ENCODE measurements at places on chromosomes 12 and 14.

DNA sequence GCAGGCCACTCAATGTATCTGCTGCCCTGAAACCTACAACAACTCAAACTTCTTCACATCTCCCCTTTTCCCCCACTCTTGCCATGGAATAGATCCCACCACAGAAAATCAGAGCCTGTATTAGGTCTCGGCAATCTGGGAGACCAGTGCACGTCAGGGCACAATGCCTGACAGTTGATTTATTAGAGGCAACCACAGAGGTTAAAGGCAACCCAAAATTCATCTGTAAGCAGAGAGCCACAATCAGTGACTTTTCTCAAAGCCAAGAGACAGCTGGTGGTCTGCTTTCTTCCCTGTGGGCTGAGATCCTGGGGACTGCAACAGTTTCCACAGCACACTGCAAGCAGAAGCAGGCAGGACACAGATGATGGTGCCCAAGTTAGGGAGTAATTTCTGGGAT lies 169.0 kb upstream of the NTF3 start:
- no peak for DNase-seq

GRCh38 chr12:75982169-75982564 lies 49.4 kb downstream of the PHLDA1 start:
- no peak for DNase-seq

- DNase-seq: no peak
These were observed 8.3 kb downstream of the LAG3 start for GRCh38 chr12:6780573-6780972.

DNA sequence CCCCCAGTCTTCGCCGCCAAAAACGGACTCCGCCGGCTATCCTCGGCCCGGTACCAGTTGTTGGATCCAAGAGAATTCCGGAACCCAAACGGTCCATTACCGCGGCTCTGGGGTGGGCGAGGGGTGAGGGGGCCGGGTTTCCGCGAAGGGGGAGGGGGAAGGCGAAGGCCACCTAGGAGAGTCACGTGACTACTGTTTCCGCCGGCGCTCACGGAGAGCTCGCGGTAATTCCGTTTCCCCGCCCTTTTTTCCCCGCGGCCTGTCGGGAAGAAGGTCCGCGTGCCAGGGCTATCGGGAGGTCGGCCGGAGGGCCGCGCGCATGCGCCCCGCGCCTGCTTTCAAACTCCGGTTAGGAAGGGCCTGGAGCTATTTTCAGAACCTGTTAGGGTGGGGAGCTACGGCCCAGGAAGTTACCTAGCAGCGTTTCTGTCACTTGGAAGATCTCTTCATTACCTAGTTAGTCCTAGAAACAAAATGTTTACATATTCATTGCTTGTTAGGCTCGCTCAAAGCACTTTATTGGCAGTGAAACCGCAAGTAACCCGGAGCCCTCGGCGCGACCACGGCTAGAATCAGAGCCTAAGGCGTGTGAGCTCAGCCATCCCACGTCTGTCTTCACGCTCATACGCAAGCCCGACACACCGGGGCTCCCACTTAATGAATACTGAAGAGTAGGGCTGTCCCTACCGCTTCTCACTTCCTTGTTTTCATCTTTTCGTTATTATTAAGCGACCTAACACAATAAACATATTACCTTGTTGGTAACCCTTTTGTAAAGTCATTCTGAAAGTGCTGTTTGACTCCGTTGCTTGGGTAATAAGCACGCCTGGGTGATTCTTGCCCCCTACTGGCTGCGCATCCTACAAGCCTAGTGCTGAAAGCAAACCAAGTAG lies 624 bp upstream of the SBNO1 start:
- DNase-seq: peak; percentile 96

GRCh38 chr12:110688446-110689280 lies at the start of gene HVCN1:
Gene HVCN1, minus strand, starts transcription at chr12:110689115. Its CDS starts 5,870 bp downstream, at chr12:110683245.
- DNase-seq: no peak

- no peak for DNase-seq
These were observed 456.9 kb downstream of the BCAT1 start for GRCh38 chr12:24491968-24492367.

GRCh38 chr12:49019443-49020324 lies 1.1 kb upstream of the PRKAG1 start:
- DNase-seq: no peak

GRCh38 chr12:57171668-57172067 lies 24.2 kb upstream of the LRP1-AS start:
- no peak for DNase-seq

GRCh38 chr14:101072945-101073597 lies 169.5 kb upstream of the RTL1 start:
- no peak for DNase-seq

- DNase-seq: no peak
These were observed 93.0 kb upstream of the MANSC4 start for GRCh38 chr12:27873010-27873409.

GRCh38 chr12:108193917-108194316 lies 64.8 kb downstream of the WSCD2 start:
- no peak for DNase-seq

- no peak for DNase-seq
These were observed 179.8 kb upstream of the GZMB start for GRCh38 chr14:24813819-24814259.

DNA sequence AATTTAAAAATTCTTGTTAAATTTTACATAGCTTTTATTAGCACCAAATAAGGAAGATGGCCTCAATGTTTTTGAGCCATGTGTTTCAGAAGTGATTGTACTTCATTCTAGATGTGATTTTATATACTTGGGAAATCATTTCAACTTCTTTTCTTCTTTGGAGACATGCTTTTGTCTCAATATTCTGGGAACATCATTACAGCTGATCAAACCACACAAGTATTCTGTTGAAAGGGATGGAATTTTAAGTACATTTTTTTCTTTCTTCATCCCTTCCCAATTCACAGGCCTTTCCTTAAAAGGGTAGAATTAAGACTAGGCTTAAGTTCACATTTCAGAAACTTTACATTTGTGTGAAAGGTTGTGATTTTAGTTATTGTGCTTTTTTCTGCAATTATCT lies 66.4 kb downstream of the PAPOLA start:
- no peak for DNase-seq

GRCh38 chr12:62635649-62636048 lies 169.0 kb downstream of the MON2 start:
- DNase-seq: no peak
